Hindlimb muscle (tissue), 1 donor: ENCODE measurements at places on chromosomes 1 and 21.

- no peak for DNase-seq
Observed at GRCh38 chr1:161956930-161957329, 66.7 kb downstream of the OLFML2B start.

DNA sequence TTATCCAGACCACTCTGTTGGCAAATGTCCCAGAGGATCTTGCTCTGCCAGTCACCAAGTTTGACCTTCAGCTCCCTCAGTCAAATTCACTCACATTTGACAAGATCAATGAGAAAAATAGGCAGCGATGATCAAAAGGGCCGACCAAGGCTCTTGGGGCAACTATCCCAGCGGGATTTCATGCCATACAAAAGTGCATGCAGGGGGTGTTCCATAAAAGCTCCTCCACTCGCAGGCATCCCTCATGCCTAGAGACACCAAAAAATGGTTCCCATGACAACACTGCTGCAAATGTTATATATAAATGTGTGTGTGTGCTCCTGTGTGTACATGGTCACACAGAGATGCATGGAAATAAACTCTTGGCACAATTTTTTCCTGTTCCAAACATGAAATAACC, 16.2 kb upstream of the EIF4G3 start:
- no peak for DNase-seq

DNA sequence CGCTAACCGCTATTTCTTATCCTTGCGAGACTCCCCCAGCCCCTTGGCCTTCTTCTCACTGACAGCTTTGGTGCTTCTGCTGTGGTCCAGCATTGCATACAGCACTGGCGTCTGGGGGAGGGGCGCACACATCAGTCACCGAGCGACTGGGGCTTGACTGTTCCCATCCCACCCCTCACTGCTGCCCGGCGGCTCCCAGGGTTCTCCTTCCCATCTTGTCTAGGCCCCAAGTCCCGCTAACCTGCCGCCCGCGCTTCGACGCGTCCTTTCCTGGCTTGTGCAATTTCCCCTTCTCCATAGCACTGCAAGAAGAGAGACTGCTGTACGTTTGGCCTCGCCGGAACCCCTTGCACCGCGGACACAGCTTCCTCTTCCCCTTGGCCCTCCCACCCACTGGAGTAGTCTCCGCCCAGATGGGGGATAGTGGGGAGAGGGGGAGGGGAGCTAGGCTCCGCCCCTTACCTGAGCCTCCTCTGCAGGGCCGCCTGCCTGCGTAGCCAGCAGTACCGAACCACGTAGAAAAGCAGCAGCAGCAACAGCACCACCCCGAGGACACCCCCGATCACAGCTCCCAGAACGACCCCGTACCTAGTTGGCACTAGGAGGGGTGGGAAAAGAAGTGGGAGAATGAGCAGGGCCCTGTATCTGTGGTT, 3.8 kb downstream of the MPZ start:
- DNase-seq: peak; percentile 64

GRCh38 chr1:59553371-59553770, 256.5 kb downstream of the FGGY start:
- no peak for DNase-seq

DNA sequence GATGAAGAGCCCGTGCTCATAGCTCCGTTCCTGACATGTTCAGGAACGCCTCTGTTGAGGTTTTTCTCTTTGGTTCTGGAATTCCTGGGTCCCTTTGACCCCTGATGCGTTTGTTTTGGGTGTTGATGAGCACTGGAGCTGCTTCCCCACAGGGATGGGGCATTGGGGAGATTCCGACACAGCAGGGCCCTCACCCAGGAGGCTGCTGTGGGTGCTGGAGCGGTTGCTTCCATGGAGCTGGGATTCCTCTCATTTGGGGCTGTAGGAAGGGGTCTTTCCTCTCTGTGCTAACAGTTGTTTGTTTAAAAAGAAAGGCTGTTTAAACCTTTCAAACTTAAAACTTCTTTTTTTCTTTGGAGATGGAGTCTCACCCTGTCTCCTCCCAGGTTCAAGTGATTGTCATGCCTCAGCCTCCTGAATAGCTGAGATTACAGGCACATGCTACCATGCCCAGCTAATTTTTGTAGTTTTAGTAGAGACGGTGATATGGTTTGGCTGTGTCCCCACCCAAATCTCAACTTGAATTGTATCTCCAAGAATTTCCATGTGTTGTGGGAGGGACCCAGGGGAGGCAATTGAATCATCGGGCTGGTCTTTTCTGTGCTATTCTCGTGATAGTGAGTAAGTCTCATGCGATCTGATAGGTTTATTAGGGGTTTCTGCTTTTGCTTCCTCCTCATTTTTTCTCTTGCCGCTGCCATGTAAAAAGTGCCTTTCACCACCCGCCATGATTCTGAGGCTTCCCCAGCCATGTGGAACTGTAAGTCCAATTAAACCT, 48.9 kb downstream of the SKI start:
- no peak for DNase-seq
